ENCODE measurements at places on chromosomes 7 and 10.

- DNase-seq = no peak
Measured at GRCh38 chr7:747186-747585, 20.1 kb upstream of the PRKAR1B start.

DNA sequence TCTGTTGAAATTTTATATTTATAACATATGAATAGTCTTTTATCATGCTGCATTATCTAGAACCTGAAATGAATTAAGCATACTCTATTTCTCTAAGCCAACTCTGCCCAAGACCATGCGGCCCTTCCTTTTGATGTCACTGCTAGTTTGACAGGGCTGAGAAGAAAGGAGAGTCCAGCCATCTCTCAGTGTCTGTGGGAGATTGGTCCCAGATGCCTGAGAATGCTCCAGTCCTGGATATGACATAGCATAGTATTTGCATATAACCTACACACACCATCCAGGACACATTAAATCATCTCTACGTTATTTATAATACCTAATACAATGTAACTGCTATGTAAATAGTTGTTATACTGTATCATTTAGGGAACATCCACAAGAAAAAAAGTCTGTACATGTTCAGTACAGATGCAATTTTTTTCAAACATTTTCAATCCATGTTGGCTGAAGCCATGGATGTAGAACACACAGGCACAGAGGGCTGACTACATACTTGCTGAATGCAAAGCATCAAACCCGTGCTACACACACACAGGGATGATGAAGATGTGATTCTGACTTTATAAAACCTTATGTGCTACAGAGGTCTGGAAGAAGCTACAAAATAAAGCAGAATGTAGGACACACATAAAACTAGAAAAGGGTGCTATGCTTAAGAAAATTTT, 315.4 kb downstream of the PARD3 start:
- DNase-seq = no peak

GRCh38 chr10:35942057-35942456, 300.0 kb upstream of the FZD8 start:
- DNase-seq = no peak

DNA sequence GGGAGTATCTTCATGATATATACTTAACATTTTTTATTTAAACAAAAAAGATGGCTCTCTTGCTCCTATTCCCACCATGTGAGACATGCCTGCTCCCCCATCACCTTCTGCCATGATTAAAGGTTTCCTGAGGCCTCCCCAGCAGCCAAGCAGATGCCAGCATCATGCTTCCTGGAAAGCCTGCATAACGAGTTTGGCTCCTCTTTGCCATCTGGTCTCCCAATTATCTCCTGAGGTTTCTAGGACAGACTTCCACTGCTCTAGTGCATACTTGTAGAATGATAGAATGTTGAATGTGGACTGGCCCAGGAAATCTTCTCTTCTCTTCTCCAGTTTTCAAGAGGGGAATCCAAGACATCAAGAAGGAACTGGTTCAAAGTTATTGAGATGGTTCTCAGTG, 45.9 kb upstream of the ELAPOR2 start:
- no peak for DNase-seq

GRCh38 chr7:151658778-151659177, 139.1 kb upstream of the RHEB start:
- no peak for DNase-seq

GRCh38 chr7:35261476-35262285, 7.8 kb upstream of the TBX20 start:
- DNase-seq = no peak

GRCh38 chr7:99451936-99452335, 13.2 kb downstream of the CPSF4 start:
- DNase-seq = no peak

- DNase-seq = no peak
Measured at GRCh38 chr10:63769367-63769766, 248.2 kb downstream of the REEP3 start.

- DNase-seq = no peak
Measured at GRCh38 chr7:101129603-101130117, 2.8 kb downstream of the SERPINE1 start.

DNA sequence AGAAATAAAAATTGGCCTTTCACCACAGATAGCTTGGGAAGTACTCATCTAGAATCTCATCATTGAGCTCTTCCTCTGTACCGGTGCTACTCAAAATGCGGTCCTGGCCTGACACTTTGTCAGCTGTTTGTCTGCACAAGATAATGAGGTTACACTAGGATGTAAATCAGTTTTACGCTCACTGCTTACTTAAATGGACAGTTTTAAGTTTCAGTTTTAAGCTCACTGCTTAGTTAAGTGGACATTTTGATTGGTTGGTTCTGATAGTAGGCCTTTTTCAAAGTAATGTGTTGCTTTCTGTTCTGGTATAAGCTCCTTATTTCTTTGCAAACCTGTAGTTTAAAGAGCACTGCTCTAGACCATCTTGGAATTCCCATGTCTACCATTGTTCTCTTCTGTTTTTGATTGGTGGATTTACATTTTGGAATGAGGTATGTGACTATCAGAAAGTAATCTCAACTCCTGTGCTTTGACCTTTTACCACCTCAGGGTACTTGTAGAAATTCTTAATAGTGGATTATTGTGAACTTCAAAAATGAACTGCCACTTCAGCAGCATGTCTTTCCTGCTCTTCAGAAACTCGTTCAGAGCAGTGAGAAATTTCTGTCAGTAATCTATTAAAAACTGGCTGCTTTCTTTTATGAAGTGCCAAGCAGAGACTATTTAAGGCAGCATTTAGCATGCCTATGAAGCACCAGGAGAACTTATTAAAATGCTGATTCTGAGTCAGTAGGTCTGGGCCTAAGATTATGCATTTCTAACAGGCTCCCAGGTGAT, 55.0 kb downstream of the C1GALT1 start:
- no peak for DNase-seq

GRCh38 chr10:104488439-104488832, 134.8 kb downstream of the CFAP58 start:
- no peak for DNase-seq

- no peak for DNase-seq
Measured at GRCh38 chr7:43117095-43117494, 4.6 kb downstream of the HECW1 start.

GRCh38 chr10:23362879-23363792, 18.5 kb upstream of the C10orf67 start:
- DNase-seq = no peak

DNA sequence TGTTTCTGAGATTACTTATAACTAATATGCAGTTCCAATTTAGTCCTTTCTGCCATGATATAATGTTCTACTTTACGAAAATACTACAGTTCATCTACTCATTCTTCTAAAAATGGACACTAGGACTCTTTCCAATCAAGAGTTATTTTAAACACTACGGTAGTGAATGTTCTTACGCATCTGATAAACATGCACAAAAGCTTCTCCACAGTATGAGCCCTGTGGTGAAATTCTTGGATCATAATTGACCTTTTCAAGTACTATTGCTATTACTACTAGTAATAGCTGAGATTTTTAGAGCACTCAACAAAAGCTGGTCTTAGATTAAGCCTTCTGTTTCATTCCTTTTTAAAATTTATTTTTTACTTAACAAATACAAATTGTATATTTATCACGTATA, 106.4 kb downstream of the CH25H start:
- DNase-seq = no peak

DNA sequence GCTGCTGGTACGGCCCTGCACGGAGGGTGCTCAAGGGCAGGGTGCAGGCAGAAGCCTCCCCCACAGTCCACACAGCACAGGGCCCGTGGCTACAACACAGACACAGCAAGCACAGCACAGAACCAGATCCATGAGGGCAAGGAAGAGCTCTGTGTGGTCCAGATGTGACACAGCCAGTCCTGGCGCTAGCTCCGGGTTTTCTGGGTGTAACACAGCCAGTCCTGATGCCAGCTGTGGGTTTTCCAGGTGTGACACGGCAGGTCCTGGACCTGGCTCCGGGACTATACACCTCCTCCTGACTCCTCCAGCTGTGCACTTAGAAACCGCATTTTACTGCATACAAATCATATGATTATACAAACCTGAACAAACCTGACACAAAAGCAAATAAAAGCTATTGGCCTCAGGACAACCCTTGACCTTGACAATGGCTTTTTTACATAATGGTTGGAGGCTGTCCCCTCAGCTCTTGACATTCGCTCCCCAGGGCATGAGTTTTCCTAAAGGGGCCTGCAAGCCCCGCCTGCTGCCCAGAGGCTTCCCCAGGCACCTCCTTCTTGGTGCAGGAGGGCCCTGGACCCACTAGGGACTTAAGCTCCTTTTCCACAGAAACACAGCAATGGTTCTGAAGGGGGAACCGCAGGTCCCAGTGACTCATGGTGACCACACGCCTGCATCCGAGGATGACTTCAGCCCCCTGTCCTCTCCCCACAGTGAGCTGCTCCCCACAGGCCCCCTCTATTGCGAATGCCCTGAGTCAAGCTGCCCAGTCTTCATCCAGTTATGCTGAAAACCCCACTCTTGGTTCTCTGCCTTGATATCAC, 209.6 kb downstream of the PTPRN2 start:
- DNase-seq = no peak

DNA sequence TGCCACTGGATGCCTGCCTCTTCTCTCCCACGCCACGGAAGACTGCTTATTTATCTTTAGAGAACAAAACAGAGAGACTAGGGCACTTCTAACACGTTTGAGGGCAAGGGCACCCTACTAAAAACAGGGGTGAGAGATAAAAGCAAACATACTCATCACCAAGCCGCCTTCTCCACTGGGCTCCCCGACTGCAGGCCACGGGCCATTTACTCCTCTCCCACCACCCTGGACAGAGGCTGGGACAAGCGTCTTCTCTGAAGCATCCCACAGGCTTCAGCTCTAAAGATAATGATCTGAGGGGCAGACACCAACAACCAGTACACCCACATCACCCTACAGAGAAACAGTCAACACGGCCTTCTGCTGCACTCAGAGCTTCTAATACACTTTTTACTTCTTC, 78.7 kb downstream of the CYTH3 start:
- DNase-seq = no peak

DNA sequence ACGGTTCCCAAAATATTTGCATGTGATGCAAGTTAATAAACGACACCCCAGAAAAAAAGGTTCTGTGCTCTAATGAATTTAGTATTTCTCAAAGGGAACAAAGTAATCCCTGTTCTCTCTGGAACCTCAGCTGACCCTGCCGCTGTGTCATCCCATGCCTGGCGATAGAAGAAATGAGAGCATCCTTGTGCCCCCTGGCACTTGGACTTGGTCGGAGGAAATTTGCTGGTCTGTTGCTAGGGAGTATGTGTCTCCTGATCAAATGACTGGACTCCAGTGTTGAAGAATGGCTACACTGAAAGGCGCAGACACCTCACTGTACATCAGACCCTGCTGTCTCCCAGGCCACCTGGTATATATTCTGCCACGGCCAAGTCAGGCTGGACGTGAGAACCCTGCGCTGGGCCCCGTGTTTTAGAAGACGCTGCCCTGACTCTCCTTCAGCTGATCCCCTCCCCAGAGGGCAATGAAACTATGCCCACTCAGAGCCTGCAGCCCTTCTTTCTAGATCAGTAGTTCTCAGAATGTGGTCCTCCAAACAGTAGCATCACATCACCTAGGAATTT, 67.2 kb downstream of the THNSL1 start:
- no peak for DNase-seq

GRCh38 chr7:50688226-50688590, 94.5 kb downstream of the GRB10 start:
- no peak for DNase-seq

Data from activated naive CD4-positive, alpha-beta T cell (primary cell).